ENCODE measurements at places on chromosomes 2 and 18.

- DNase-seq: no peak
Measured at GRCh38 chr2:118973542-118973951, 31.6 kb downstream of the MARCO start.

GRCh38 chr2:128782411-128783192 lies 463.9 kb upstream of the HS6ST1 start:
- no peak for DNase-seq

DNA sequence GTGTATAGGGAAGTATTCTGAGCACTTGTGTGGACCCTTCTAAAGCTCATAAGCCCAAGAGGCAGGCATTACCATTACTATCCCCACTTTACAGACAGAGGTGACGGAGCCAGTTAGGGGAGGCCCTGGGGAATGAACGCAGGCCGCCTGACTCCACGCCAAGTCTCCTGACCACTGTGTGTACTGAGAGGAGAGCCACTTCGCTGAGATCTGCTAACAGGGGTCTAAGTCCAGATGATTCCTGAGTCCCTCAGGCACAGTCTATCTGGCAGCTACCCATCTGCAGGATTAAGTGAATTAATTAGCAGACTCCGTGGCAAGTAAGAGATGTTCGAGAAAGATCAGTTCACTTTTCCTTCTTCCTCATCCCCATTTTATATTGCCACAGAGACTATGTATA lies 13.7 kb downstream of the CYB5A start:
- no peak for DNase-seq

- no peak for DNase-seq
Measured at GRCh38 chr2:99619151-99619550, 129.3 kb upstream of the REV1 start.

DNA sequence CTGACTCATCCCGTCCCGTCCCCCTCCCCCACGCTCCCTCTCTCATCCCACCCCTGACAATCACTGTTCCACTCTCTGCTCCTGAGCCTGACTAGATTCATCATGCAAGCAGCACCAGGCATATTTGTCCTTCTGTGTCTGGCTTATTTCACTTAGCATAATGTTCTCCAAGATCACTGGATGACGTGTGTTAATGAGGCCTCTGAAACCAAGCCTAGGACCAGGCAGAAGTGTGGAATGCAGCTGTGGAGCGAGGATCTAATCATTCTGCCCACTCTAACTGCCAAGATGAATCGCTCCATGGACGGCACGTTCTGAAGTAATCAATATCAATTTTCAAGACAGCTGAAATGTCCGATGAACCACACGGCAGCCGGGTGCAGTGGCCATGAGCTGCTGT lies 122.4 kb upstream of the ZNF236 start:
- DNase-seq: no peak

- no peak for DNase-seq
Measured at GRCh38 chr2:196163285-196163684, 8.1 kb downstream of the STK17B start.

DNA sequence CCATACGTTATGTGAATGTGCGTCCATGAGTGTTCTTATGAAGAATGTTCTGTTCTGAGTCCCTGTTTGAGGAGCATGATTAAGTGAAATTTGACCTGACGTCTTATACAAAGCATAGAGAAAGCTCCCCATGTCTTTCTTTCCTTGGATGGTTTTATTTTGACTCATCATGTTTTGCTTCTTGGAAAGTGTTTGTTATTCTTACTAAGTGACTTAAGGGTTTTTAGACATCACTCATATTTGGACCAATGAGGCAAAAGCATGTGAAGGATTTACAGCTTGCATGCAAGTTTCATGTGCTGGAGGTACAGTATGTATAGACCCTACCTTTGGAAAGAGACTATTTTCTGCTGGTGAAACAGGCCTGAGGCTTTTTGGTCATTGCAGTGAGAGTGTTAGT lies 33.5 kb upstream of the ZEB2 start:
- DNase-seq: peak; percentile 33

- no peak for DNase-seq
Measured at GRCh38 chr2:183259921-183260320, 135.7 kb downstream of the NUP35 start.

- DNase-seq: no peak
Measured at GRCh38 chr2:216275890-216276289, 96.4 kb downstream of the MARCHF4 start.

DNA sequence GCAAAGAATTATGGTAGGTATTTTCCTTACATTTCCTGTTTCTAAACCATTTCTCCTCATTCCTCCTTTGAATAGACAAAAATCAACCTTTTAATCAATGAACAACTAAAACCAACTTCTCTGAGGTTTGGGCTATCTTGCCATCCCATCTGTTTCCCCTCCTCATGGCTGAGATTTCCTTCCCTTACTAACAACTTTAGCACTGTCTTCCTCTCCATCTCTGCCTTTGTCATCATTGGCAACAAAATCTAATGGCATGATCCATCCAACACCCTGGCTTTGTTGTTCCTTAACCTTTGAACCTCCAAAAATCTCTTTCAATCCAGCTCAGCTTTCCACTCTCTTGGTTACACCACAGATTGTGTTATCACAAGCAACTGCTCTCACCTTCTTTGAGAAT lies 95.3 kb upstream of the FAM136A start:
- no peak for DNase-seq

GRCh38 chr18:11995445-11996189 lies 14.3 kb downstream of the IMPA2 start:
- peak; percentile 84 for DNase-seq

DNA sequence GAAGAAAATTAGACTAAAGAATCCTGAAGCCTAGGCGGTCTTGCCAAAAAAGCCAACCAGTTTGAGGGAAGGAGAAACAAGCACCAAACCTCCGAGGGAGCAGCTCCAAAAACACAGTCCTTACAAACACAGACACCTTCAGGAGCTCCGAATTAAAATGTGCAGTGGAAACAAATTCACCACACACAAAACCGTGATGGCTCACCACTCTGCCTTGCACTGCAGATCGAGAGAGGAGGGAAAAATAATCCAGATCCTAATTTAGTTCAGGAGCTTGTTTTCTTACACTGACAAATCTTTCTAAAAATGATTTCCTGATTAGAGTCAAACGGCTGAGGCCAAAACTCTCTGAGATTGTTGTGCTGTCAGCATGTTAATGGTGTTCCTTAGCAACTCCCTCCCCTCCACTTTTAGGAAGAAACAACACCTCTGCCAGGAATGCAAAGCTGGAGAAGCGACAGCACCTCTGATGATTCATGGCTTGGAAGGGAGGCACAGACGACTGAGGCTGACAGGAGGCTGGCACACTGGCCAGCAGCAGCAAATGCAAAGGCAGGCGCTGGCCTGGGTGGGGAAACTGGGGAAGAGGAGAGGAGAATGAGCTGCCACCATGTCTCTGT lies 249.4 kb upstream of the KLHL29 start:
- DNase-seq: no peak

GRCh38 chr2:100193291-100193710 lies 50.9 kb upstream of the AFF3 start:
- DNase-seq: peak; percentile 14

GRCh38 chr2:30293303-30293921 lies 62.1 kb downstream of the LBH start:
- DNase-seq: peak; percentile 75

- DNase-seq: no peak
Measured at GRCh38 chr2:240237609-240238174, 97.2 kb upstream of the OTOS start.

GRCh38 chr18:42078711-42079110 lies 123.7 kb downstream of the PIK3C3 start:
- peak; percentile 39 for DNase-seq

- no peak for DNase-seq
Measured at GRCh38 chr18:12287684-12288402, 20.2 kb upstream of the TUBB6 start.

- DNase-seq: no peak
Measured at GRCh38 chr2:31331156-31331555, 83.4 kb downstream of the XDH start.

GRCh38 chr2:71938108-71938507 lies 209.6 kb downstream of the CYP26B1 start:
- no peak for DNase-seq

GRCh38 chr2:209840434-209840833 lies 68.8 kb downstream of the UNC80 start:
- no peak for DNase-seq
